ENCODE measurements at places on chromosomes 16 and 17.

- no peak for DNase-seq
Observed at GRCh38 chr17:53141280-53141679, 681.4 kb upstream of the KIF2B start.

DNA sequence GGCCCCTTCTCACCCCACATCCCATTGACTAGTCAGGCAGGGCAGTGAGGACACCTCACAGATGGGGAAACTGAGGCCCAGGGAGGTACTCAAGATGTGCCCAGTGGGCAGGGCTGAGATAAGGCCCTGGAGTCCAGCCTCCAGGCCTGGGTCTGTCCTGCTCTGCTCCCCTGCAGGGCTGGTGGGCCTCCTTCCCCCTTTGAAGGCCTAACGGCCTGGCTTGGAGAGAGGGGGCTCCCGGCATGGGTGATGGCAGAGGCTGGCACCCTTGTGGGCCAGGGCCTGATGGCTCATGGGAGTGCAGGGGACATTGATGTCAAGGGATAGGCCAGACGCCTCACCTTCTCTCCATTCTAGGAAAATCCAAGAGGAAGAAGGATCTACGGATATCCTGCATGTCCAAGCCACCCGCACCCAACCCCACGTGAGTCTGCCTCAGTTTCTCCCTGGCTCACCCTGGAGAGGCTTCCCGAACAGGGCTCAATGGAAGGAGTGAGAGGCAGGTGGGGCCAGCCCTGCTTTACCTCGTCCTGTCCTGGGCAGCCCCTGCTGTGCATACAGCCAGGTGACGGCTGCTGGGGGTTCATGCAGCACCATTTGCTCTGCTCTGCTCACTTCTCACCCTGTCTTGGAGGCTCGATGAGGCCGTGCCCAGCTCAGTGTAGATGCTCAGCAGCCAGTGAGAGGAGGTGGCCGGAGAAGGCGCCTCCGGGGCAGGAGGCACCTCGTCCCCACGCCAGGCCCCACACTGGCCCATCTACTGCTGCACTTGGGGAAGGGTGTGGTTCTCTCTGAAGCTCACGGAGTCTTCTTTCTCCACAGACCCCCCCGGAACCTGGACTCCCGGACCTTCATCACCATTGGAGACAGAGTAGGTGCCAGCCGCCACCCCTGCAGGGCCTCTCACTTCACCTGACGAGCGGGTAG lies 13.8 kb downstream of the MAP2K3 start:
- no peak for DNase-seq

- DNase-seq: no peak
Observed at GRCh38 chr16:50407351-50407750, 38.6 kb upstream of the BRD7 start.

DNA sequence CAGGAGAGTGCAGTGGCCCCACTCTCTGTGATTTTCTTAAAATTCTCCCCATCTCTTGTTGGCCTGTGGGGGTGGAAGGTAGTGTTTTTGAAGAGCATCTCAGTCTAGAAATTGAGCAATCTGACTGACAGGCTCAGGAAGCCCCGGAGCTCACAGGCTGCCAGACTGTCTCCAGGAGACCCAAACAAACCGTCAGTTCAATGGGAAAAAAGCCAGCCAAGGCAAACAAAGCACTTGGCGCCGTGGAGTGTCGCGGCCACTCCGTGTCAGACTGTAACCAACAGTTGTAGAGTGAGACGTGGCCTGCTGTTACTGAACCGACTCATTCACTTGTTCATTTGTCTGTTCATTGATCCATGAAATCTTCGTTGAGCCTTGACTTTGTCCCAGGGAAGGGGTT lies 33.7 kb downstream of the RGS9 start:
- DNase-seq: no peak

DNA sequence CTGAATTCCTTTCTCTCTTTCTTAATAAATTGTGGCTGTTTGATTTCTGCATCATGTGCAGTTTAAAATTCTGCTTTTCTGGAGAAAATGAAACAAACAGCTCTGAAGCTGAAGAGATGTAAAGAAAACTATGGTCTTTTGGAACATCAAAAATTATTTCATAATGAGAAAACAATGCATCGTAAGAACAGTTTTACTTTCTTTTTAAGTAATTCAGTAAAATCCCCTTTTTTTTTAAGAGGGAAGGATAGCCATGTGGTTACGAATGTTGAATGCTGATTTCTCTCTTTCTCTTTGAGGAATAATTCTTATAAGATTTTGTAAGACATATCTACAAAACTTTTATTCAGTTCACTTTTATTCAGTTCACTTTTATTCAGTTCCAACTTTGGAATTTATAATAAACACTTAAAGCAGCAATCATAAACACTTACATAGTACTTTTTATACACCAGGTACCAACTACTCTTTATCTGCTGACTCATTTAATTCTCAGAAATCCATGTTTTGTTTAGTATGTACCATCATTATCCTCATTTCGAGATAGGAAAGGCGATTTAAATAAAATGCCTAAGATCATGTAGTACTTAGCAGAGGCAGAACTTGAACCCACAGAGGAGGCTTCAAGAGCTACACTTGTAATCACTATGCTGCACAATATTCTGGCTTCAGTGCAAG lies 26.6 kb downstream of the CNTNAP4 start:
- DNase-seq: no peak

All from hepatocyte (in vitro differentiated cells).